Stimulated activated CD8-positive, alpha-beta memory T cell treated with anti-CD3 and anti-CD28 coated beads, Interleukin-2, amount 100 ng/mL, for 1 hour (primary cell): ENCODE measurements at places on chromosomes 3 and 15.

GRCh38 chr3:5057857-5058324, 64.2 kb upstream of the ARL8B start:
- DNase-seq, result peak; percentile 38

DNA sequence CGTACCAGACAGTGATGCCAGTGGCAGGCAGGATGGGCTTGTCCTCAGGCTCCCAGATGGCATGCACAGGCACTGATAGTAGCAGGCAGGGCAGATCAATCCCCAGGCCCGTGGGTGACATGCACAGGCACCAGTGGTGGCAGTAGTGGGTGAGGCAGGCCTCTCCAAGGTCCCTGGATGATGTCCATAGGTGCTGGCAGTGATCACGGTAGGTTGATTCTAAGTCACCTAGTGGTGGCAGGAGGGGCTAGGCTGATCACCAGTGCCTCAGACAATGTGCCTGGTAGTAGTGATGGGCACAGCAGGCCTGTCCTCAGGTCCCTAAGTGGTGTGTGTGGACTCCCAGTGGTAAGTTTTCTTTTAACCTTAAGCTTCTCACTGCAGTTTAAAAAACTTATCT, 19.6 kb downstream of the CEP63 start:
- no peak for DNase-seq

GRCh38 chr15:42890161-42890913, 30.2 kb downstream of the TTBK2 start:
- DNase-seq, result no peak

DNA sequence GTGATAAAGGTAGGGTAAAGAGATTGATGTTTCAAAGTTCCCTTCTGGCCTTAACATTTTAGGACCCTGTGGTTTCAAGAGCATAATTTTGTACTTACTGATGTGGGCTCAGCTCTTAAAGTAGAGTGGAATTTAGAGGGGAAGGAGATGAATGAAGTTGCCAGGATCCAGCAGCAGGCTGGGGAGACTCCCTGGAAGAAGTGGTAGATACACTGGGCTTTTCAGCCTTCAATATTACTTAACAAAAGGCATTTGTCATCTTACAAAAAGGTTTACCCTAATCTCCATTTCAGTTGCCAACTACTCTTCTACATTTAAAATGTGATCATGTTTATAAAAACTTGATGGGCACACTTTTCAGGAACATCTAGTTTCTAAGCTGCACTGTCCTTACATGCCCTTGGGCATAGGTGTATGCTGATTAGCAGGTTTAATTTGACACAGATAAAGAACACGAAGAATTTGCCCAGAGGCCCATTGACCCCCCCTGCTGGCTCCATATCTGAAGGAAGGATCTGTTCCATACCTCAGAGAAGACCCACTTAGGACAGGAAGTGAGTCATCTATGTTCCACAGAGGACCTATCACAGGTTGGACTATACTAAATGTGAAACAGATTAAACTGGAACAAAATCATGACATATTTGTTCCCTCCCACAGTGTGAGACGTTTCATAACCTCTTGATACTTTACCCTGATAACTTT, 93.0 kb upstream of the LPP start:
- DNase-seq, result peak; percentile 22

DNA sequence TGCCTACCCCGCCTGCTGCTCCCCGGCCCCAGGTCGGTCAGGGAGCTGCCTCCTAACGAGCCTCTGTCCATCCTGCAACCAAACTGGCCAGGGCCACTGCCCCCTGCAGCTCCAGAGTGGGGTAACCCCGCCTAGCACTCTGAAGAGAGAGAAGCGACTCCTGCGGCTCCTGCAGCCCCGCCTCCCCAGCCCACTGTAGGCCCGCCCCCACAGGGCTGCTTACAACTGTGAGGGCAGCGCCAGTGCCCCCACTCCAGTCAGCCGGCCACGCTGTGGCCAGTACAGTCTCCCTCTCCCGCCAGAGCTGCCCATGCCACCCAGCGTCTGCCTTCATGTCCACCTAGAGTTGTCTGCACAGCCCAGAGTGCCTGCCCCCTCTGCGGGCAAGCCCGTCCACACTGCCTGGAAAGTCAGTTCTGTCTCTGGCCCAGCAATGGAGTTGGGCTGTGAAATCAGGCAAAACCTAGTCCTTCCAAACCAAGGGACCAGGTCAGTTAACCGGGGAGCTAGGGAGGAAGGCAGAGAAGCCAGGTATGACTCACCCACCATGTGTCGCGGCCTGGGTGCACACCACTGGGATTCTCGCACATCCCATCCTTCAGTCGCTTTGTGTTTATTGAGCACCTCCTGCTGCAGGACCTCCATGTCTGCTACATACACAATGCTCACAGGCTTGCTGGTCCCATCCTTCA, 2.4 kb downstream of the UCN2 start:
- DNase-seq, result no peak

- DNase-seq, result no peak
Measured at GRCh38 chr3:80159990-80160506, 392.2 kb upstream of the ROBO1 start.

DNA sequence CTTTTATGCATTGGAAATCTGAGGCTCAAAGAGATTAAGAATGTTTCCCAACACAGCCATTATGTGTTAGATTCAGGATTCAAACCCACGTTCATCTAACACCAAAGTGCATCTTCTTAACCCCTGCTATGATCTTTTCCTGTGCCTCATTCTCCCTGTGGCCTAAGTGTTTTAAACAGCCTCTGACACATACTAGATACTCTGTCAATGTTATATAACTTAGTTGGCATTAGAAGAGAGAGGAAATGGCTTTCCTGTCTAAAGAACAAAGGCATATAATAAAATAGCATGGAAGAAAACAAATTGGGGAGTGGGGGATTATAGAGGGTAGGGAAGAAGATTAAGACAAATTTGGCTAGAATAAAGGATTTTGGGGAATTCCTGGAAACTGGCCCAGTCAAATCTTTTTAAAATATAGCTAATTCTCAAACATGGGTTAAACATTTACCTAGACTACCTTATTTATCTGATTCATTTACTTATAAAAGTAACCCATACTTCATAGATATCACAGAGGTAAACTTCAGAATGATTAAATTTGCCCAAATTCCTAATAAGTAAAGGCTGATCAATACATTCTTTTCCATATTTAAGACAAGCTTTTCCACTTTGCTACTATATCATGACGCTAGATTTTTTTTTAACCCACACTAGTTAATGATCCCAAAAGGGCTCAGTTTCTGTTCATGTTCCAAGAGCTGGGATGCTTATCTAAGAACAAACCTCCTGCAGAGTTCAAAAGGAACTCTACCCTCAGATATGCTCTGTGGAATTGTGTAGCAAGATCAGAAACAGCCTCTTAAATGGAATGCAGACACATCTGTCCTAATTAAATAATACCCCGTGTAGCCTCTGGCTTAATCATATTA, 122.9 kb upstream of the PTPRG start:
- no peak for DNase-seq
